ENCODE measurements at places on chromosomes 5 and 9. TPM values are rescaled to one million over a fixed set of nuclear protein-coding genes. Genes with fewer than 3 reads are reported as not detected.
A peak's percentile ranks its signal among the peaks of the same experiment; 100 is the strongest.

DNA sequence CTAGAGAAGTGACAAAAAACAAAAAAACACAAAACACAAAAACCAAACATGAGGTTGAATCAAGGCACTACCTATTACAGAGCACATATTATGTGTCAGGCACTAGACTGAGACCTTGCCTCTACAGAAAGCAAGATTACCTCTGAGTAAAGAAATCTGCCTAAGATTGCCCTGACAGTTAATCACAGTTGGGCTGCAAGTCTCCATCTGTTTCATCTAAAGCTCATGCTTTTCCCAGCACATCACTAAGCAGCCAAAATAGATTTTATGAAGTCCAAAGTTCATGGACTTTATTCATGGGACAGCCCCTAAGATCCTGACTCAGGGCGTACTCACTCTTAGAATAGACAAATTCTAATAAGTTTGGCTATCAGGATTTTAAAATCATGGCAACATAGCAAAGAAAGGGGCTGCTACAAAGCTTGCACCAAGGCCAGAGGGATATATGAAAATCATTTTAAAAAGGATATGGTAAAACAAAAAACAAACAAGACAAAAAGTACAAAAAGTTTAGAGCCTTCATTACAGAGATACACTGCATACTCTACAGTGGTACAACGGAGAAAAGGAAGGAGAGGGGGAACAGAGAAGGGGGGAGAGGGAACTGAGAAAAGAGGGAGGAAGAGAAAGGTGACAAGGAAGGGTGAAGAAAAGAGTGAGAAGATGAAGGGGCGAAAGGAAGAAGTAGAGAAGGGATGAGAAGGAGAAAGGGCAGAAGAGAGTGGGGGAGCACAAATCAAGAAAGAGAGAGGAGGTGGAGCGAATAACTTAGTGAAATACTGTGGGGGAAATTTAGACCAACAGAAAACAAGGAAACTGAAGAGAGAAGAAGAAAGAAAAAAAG is 58.2 kb downstream of the RICTOR start:
- DNase-seq: peak; percentile 62

DNA sequence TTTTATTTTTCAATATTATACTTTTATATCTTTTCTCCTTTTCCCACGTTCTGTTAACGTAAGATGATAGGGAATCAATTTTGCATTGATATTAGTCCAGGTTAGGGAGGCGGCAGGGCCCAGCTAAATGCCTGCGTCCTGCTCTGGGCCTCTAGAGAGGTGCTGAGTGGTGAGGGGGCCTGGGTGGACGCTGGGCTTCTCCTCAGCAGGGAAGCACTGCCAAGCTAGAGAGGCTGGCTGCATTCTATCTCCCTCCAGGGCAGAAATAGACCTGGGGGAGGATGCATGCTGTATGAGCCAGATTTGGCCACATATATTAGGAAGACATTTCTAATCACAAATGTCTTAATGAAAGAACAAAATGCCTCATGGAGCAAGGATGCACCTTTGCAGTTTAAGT is 43.6 kb upstream of the NKX2-5 start:
- no peak for DNase-seq

DNA sequence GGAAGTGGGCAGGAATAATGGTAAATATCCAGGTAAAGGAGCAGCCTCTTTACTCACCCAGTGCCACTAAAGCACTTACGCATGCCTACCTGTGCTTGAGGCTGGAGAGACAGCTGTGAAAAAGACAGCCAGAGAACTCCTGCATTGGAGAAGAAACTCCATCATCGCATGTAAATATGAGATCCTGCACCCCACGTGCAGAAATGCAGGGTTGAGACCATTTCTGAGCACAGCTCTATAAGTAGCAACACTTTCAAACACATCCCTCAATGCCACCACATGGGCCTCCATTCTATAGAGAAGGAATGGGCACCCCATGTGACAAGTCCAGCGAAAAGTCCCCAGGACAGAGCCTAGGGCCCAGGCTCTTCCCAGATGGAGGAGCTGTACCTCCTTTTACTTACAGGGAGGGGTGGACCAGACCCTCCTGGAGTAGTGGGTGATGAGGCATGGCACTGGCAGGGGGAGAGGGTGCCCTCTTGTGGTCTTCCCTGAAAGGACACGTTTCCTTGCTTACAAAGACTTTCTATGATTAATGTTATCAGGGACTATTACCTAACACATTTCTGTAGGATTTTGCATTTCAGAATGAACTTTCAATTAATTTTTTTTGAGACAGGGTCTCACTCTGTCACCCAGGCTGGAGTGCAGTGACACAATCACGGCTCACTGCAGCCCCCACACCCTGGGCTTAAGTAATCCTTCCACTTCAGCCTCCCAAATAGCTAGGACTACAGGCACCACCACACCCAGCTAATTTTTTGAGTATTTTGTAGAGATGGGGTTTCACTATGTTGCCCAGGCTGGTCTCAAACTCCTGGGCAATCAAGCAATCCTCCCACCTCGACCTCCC is 55.3 kb upstream of the IL17B start:
- DNase-seq: peak; percentile 46

- DNase-seq: no peak
Observed at GRCh38 chr5:164358531-164359259, 853.3 kb downstream of the MAT2B start.

GRCh38 chr9:131598121-131598520 is 52.8 kb downstream of the PRRT1B start:
- no peak for DNase-seq

DNA sequence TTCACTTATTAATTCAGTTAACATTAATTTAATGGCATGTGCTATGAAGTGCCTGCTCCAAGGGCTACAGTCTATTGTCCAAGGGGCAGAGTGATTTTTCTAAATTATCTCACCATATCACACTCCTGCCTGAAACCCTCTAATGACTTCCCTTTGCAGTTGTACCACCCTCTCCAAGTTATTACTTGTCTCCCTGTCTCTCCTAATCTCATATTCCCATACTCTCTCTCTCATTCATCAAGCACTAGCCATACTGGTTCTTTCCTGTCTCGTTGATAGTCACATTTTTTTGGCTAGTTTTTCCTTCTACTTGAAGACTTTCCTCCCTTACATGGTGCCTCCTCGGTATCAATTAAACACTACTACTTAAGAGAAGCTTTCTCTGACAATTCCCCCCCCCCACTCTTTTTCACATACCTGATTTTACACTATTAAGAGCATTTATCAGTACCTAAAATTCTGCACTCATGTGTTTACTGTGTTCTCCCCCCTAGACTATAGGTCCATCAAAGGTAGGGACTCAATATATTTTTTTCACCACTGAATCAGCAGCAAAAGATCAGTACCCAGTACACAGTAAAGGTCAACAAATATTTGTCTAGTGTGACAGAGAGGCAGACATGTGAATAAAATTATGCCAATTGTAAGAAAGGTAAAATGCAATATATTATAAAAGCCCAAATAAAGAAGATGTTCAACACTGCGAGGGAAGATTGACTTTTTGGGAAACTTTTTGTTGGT is 19.0 kb downstream of the RICTOR start:
- DNase-seq: no peak

The SAXO1 gene
- total RNA-seq: under 0.01 TPM

DNA sequence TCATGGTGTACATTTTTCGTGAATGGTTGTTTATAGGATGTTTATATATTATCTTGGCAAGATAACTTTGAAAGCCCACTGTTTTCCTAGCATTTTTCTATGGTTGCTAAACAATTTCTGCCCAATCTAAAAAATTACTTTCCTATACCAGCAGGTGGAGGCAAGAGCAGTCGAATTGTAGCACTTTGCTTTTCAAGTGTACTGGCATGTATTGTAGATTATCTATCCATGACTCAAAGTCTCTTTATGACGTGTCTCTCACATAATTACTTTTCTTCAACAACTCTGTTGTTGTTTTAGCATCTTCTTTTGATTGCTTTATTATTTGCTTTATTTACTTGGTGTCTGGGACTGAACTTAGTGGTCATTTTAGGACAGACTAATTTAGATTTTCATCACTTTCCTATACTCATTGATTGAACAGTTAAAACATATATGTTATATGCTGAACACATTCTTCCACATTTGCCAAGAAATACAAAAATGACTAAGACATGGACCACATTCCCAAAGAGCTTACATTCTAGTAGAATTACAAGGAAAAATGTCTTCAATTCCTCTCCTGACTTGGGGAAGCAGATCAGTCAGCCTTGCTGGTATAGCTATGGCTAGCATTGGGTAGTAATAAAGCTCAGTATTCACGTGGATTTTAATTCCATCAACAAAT is 20.7 kb downstream of the NLN start:
- peak; percentile 87 for DNase-seq

Measured in renal cortical epithelial cell (primary cell).